GM12864 (cell line): ENCODE measurements at places on chromosomes 4 and X.

DNA sequence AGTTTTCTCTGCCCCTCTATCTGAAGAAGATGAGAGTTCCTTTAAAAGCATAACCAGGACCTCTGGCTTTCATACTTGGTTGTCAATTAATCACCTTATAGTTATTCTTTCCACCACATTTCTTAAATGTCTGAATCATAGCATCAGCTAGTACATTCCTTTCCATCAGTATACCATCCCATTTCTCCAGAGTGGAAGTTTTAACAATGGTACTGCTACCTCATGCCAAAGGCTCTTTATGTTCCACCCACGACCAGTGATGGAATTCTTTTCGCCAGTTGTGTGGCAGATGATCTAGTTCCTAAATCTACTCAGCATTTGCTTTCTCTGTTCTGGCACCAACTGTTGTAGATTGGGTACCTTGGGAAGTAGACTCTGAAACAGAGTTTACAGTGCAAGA, 379.8 kb downstream of the ZNF674 start:
- DNase-seq = no peak

DNA sequence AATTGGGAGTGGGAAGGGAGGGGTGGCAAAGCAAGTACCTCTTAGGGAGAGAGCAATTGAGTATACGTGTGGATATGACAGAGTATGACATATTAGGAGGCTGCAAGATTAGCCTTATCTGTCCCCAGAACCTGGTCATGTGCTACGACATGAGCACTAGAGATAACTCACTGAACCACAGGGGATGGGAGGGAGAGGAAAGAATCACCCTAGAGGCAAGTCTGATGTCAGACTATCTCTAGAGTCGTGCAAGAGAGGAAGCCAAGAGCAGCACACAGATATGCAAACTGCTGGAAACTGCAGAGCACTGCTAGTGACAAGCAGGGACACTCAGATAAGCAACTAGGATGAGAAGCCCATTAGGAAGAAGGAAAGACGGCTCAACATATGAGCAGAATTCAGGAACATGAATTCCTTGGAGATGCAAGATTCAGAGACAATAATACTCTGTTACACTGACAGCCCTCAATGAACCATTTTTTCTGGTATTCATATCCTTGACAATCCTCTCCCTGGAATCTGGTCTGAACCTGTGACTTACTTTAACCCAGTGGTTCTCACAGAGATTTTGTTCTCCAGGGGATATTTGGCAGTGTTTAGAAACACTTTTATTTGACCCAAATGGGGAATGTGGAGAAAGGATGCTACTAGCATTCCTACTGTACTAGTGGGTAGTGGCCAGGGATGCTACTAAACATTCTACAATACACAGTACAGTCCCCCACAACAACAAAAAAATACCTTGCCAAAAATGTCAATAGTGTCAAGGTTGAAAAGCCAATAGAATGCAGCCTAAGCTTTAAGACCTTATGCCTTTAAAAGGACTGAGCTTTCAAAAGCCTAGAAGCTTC, 84.0 kb upstream of the BMP2K start:
- DNase-seq = no peak

DNA sequence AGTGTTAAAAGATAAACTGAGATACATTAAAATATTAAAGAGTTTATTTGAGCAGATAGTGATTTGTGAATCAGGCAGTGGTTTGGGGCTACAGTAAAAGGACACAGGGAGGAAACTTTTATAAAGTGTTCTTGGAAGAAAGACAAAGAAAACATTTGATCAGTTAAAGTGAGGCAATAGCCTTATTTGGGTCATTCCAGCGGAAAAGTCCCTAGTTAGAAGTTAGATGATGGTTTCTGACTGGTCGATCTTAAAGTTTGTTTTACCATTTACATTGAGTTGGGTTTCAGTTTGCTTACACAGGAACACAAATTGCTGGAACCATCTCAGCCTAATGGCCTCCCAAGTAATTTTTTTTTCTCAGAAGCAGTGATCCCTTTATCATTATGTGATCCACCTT, 69.7 kb downstream of the PPP1R2C start:
- no peak for DNase-seq

DNA sequence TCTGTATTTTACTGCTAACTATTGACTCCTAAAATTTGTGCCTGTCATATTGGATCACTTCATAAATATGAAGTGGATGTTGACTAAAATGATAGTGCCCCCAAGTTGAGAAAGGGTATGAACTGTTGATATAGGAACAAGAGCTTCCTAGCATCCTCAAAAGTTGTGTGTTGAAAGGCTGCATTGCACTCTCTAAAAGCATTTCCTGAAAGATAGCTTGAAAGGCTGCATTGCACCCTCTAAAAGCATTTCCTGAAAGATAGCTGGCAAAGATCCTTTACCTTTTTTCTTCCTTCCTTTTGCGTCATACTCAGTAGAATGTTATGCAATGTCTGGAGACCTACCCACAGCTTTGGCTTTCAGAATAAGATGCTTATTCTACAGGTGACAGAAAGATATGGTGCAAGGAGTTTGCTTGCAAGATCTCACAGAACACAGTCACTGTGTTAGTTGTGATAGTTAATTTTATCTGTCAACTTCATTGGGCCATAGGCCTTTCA, 274.6 kb upstream of the GALNTL6 start:
- no peak for DNase-seq

DNA sequence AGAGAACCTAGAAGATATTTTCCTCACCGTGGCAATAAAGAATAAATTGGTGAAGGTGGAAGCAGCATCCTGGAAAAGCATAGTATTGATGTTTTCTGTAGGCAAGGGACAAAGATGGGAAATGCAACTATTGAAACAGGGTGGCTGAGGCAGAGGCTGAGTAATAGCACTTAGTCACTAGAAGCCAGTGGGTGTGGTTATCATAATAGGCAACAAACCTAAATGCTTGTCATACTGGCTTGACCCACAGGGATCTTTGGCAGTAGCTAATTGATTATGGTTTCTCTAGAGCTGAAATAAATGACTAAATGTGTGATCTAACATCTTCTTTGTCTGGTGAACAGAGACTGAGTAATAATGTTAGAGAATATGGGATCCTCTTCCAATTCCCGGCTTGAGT, 353.6 kb upstream of the RPS6KA3 start:
- no peak for DNase-seq

DNA sequence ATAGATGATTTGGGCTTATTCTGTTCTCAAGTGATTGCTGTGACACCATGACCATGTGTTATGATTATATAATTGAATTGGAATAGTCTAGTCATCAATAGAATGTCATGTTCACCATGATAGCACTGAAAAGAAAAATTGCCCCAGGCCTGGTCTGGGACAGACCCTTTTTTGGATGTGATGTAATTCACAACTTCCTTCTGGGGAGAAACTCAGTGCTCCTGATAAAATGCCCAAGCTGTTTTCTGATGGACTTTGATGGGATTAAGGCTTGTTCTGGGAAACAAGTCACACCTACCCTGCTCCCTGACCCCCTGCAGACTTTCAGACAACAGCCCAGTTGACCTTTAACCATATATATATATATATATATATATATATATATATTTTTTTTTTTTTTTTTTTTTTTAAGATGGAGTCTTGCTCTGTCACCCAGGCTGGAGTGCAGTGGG, 65.3 kb downstream of the RHOH start:
- no peak for DNase-seq

GRCh38 chr4:1417522-1418390, 11.5 kb upstream of the NKX1-1 start:
- no peak for DNase-seq

DNA sequence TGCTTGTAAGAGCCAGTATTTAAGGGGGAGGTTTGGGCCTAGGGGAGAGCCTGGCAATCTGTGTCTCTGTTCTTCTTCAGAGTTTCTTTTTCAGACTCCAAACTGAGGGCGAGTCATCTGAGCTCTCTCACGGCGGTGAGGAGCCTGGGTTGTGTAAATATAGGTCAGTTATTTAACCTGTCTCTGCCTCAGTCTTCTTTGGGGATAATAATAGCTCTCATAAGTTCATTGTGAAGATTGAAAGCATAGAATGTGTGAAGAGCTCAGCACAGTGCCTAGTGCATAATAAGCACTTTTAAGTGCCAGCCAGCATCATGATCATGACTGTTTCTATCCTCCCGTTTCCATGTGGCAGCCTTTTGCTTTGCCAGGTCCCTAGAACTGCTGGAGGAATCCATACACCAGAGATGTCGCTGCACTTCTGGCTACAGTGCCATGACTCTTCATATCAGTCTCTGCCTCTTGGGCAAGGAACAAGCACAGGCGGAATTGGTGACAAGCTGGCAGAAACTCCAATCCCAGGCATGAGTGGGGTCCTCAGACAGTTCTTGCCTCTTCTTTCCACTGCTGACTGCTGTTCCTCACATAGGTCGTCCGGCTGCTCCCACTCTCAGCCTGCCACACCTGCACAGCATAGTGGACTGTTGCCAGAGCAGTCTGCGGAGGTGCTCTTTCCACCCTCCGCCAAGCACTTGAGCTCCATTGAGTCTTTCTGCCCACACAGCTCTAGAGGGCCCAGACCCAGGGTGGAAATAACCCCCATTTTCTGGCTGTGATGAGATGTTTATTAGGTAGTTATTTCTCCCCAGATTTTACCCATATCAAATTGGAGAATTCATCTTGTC, 103.7 kb upstream of the MAML3 start:
- DNase-seq = no peak

DNA sequence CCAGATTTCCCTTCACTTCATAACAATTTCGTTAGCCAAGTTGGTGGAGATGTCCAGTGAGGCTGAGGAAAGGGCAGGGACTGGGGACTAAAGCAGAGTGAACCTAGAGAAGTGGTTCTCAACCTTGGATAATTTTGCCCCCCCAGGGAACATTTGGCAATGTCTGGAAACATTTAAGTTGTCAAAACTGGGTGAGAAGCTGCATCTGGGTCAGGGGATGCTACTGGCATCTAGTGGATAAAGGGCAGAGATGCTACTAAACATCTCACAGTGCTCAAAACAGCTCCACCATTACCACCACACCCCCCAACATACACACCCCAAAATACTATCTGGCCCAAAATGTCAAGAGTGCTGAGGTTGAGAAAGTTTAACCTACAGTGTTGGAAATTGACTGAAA, 32.0 kb upstream of the FGF16 start:
- no peak for DNase-seq

DNA sequence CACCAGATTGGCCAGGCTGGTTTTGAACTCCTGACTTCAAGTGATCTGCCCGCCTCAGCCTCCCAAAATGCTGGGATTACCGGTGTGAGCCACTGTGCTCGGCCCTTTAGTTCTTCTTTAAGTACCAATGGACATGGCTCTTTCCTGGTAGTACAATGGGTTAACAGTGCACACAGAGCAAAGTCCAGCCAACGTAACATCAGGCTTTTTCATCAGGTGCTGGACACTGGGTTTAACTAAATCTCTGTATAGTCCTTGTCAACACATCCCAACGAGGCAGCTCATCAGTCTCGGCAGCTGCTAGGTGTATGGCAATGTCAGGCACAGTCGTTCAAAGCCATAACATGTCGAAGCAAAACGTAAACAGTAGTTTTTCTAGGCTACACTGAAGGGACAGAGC, 93.8 kb downstream of the HDAC8 start:
- no peak for DNase-seq

- no peak for DNase-seq
Observed at GRCh38 chr4:137621056-137621455, 88.8 kb upstream of the PCDH18 start.

DNA sequence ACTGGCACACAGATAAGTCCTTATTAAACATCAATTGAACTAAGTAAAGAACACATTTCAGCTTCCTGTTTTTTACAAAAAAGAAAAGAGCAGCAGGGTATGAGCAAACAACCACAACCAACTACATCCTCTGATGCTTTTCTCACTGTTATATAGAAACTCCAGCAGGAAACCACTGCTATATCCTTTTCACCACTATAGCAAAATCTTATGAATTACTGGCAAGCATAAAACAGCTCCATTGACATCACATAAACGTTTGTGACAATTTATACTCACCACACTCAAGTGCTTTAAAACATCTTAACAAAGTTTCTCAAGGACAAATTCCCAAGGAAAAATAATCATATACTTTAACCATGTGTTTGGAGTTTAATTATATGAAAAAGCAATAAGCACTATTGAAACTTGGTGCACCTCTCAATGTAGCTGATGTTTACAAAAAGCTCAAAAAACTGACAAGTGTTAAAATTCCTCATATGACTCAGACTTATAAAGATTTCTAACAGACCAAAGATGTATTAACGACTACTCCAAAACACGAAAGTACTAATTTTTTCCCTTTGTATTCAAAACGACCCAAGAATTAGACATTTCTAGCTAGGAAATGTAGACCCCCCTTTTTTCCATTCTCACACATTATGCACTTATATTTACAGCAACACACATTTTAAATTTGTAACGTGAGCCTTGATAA, 12.9 kb downstream of the GPRIN3 start:
- no peak for DNase-seq

- no peak for DNase-seq
Observed at GRCh38 chrX:117973110-117973807, 143.4 kb downstream of the KLHL13 start.

- DNase-seq = no peak
Observed at GRCh38 chr4:8324640-8325239, 55.2 kb downstream of the HTRA3 start.

DNA sequence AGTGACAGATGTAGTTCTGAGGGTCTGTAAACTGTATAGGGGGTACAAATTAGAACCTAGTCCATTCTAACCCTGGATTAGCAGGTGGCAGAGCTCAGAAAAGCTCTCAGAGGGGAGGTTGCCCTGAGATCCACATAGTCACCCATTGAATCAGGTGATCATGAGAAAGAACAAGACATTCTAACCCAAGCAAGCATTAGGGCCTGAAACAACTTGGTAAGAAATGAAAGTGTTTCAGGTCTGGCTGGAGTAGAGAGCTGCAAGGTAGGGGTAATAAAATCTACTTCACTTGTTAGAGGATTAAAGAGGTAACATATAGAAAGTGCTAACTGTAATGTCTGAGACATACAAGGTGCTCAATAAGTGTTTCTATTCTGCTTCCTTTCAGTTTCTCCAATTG, 8.8 kb upstream of the BMP2K start:
- DNase-seq = peak; percentile 54

- DNase-seq = no peak
Observed at GRCh38 chr4:150328496-150328895, 250.3 kb downstream of the DCLK2 start.

DNA sequence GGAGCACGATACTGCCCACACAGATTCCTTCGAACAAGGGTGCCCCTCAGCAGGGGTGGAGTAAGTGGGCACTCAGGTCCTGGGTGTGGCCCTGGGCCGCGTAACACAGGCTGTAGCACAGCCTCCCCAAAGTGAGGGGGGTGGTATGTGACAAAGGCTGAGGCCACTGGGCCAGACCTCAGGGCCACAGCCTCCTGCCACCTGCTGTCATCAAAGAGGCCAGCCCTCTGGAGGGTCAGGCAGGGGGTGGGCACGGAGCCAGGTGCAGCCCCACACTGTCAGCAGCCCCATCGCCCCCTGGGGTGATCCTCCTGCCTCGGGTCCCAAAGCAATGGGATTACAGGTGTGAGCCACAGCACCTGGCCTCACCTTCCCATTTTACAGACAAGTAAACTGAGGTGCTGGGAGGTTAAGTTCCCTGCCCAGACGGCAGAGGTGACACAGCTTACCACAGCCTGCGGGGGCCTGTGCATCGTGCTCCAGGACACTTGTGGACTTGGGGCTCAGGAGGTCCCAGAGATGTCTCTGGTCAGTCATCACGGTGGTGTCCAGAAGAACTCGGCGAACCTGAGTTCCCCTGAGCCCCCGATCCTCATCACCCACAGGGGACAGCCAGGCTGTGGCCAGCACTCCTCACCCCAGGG, 27.5 kb upstream of the MXD4 start:
- DNase-seq = no peak
